HCEC 1CT (cell line): ENCODE measurements at places on chromosomes 7 and 10.

DNA sequence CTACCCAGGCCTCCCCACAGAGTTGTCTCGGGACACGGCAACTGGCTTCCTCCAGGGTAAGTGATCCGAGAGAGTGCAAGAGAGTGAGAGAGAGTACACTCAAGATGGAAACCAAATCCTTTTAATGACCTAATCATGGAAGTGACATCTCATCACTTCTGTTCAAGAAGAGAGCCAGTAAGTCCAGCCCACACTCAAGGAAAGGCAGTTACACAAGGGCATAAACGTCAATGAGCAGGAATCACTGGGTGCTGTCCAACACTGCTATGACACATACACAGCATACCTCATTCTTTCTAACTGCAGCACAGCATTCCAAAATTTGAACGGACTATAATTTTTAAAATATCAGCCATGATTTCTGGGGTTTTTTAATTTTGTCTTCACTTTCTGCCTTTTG, 29.3 kb upstream of the OSBPL3 start:
- peak; percentile 95 for DNase-seq

- DNase-seq, result peak; percentile 24
Observed at GRCh38 chr10:90168244-90168643, 466.9 kb downstream of the KIF20B start.

DNA sequence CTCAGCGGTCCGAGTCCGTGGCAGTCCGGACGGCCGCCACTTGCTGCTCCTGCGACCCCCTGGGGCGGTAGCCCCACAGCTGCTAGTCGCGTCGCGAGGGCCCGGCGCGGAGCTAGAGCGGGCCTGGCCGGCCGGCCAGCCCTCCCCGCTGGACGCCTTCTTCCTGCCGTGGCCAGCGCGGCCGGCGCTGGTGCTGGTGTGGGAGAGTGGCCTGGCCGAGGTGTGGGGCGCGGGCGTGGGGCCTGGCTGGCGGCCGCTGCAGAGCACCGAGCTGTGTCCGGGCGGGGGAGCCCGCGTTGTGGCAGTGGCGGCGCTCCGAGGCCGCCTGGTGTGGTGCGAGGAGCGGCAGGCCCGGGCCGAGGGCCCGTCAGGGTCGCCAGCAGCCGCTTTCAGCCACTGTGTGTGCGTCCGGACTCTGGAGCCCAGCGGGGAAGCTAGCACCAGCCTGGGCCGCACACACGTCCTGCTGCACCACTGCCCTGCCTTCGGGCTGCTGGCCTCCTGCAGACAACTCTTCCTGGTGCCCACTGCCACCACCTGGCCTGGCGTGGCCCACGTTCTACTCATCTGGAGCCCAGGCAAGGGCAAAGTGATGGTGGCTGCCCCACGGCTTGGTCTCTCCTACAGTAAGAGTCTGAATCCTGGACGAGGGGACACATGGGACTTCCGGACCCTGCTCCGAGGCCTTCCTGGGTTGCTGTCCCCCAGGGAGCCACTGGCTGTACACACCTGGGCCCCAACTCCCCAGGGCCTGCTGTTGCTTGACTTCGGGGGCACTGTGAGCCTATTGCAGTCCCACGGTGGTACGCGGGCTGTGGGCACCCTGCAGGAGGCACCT, 631 bp downstream of the HPS6 start:
- peak; percentile 7 for DNase-seq

- no peak for DNase-seq
Observed at GRCh38 chr7:74284781-74285259, 4.4 kb upstream of the CLIP2 start.

- peak; percentile 38 for DNase-seq
Observed at GRCh38 chr7:97179454-97180104, 62.1 kb downstream of the SDHAF3 start.

GRCh38 chr10:75159519-75159918, 48.1 kb downstream of the SAMD8 start:
- DNase-seq, result peak; percentile 50

- DNase-seq, result no peak
Observed at GRCh38 chr10:79128923-79129305, 60.1 kb downstream of the ZMIZ1 start.

GRCh38 chr7:101817471-101818286, at the start of gene CUX1:
TSS of gene CUX1 (plus strand) at chr7:101817626. CDS start at chr7:101817640, 14 bp downstream.
- DNase-seq, result peak; percentile 23

- no peak for DNase-seq
Observed at GRCh38 chr10:48476279-48476982, 128.4 kb downstream of the ARHGAP22 start.

- no peak for DNase-seq
Observed at GRCh38 chr7:98329100-98329790, 47.8 kb downstream of the BRI3 start.

GRCh38 chr7:139340808-139341057, 404 bp upstream of the FMC1 start:
- DNase-seq, result no peak

- DNase-seq, result no peak
Observed at GRCh38 chr7:47737601-47738000, 155.7 kb upstream of the TNS3 start.

DNA sequence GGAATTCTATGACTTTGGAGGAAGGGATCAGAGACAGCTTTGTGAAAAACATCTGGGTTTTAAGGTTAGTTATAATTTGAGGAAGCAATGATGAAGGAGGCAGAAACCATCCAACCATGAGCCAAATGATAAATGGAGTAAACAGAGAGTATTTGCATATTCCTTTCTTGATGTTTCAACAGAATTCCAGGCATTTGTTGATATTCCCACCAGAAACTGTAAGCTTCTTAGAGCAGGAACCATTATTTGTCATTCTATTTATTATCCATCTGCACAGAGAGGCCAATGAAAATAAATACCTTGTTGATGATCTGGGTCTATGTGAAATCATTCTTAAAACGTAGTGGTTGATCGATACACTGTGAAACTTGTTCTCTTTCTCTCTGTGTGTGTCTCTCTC, 715.3 kb downstream of the INHBA start:
- DNase-seq, result no peak

GRCh38 chr7:264541-265191, 25.3 kb upstream of the FOXL3 start:
- no peak for DNase-seq

DNA sequence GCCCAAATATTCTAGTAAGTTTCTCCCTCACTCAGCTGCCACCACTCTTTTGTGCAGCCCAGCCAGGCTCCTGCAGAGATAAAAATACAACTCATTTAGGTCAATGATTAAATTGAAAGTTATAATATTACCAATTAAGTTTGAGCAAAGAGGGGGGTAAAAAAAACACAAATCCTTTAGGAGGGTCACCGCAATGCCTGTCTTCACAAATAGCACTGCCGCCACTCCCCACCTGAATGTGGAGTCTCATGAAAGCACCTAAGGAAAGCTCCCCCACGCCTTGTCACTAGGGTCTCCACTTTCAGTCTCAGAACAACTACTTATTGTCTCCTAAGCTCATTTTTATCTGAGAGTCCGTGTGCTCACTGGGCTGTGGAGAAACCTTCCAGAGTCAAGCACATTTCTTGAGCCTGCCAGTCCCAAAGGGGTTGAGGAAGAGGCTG, 148.7 kb downstream of the FGFR2 start:
- DNase-seq, result no peak

DNA sequence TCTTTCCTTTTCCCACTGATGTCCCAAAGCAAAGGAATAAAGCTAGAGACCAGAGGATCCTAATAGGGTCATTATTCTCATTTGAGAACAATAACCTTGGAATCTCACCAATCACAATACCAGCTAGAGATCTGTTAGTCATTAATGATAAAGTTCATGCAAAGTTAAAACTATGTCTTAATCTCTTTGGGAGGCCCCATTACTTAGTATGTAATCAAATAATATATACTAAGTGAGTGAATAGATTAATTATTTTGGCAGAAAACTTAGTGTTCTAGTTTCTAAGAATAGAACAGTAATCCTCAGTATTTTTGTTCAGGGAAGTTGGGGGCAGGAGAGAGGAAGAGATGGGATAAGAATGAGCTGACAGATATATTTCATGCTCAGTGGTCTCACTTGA, 227.2 kb downstream of the MTERF1 start:
- DNase-seq, result no peak

GRCh38 chr10:69327463-69328379, 49.4 kb downstream of the HK1 start:
- peak; percentile 58 for DNase-seq

DNA sequence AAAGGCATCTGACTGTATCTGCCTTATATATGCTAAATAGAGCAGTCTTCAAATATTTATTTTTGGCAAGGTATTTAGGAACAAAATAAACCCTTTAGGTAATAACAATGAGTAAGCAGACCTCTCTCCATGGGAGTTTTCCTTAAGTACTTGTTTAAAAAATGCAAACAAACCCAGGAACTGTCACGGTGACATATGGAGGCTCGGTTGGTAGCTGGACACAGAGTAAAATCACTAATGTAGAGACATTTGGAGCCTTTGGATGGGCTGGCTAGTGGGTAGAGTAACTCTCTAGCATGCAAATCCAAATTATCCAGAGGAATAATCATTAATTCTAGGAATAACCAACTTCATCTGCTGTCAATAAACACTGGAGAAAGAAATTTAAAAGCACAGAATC, 71.6 kb upstream of the LAMB4 start:
- DNase-seq, result no peak
